Smooth muscle cell of the brain vasculature (primary cell): ENCODE measurements at places on chromosomes 6 and 20.

DNA sequence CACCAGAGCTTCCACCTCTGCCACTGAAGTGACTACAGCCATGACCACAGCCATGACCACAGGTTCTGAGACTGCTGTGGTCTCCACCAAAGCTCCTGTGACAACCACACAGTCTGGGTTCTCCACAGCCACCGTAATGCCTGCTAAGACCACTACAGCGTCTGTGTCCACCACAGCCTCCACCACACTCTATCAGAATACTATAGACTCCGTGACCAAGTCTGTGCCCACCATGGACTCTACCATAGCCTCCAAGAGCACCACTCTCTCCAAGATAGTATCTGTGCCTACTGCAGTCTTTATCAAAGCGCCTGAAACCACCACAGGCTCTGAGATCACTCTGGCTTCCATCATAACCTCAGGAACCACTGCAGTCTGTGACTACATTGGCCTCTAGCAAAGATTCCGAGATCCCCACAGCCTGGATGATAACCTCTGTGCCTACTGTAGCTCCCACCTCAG, 18.3 kb upstream of the MUC21 start:
- DNase-seq, result no peak

DNA sequence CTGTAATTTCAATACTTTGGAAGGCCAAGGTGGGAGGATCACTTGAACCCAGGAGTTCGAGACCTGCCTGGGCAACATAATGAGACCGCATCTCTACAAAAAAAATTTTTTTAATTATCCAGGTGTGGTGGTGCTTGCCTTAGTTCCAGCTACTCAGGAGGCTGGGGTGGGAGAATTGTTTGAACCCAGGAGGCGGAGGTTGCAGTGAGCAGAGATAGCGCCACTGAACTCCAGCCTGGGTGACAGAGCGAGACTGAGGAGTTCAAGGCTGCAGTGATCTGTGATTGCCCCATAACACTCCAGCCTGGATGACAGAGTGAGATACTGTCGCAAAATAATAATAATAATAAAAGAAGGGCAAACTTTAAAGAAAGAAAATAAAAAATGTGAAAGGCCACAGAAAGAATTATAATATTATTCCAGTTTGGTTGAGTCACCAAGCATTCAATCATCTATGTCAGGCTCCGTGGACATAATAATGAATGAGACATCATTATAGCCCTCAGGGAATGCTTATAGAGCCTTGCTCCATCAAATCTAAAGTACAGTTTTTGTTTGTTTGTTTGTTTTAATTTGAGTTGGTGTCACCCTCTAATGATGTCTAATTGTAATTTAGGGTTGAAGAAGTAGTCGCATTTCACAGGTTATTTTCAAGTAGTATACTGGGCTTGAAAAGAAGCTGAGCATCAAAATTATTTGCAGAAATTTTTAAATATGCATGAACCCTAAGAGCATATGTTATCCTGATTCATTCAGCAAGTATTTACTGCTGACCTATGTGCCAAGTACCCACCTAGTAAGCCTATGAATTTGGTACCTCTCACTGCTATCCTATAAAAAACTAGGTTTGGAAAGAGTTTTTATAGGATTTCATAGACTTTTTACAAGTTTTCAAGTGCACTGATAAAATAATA, 15.1 kb downstream of the GLYATL3 start:
- DNase-seq, result no peak

- no peak for DNase-seq
These were observed 191.3 kb upstream of the ARG1 start for GRCh38 chr6:131381709-131382093.

DNA sequence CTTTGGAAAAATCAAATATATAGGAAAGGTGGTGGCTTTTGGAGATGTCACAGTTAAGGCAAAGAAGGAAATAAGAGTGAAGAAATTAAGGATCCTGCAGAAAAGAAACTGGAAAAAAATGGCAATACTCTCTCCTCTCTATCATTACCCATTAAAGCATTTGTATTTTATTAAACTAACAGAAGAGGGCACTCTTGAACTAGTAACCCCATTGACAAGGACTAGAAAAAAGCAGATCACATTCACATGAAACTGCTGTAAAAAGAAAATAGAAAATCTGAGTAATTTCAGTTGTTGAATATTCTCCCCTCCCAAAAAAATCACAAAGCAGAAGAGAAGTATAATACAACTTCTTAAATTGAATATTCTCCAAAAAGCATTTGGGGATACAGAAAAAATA, 104.1 kb upstream of the SLC35B3 start:
- no peak for DNase-seq

DNA sequence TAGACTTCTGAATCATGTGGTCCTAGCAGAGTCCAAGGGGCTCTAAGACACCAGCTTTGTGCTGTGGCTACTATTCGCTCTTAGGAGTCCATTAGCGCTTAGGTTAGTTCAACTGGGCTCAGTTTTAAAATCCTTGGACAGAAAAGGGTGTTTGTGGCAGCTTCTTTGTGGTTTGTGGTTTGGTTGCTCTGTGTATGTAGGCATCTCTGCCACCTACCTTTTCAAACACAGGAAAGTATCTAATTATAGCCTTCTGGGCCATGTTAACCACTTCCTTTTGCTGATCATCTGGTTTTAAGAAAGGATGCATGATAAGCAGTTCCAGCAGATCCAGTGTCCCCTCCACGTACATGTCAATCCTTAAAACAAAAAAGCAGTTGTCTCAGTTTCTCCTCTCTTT, 10.8 kb downstream of the GSTA4 start:
- DNase-seq, result no peak

DNA sequence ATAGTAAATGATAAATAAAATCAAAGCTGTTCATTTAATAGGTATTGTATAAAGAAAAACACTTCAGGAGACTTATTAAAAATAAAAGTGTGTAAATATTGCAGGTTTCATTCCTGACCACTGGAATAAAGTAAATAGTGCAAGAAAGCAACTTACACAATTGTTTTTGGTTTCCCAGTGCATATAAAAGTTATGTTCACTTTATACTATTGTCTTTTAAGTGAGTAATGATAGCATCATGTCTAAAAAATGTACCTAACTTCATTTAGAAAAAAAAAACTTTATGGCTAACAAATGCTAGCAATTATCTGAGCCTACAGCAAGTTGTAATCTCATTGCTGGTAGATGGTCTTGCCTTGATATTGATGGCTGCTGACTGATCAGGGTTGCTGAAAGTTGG, 726.6 kb upstream of the POU3F2 start:
- DNase-seq, result no peak

GRCh38 chr6:30500421-30501355, 11.4 kb downstream of the HLA-E start:
- no peak for DNase-seq

GRCh38 chr6:65259059-65259458, 448.0 kb downstream of the EYS start:
- no peak for DNase-seq

- DNase-seq, result no peak
These were observed 45.7 kb upstream of the RPS6KA2 start for GRCh38 chr6:166672624-166673206.
